Gastrocnemius medialis (tissue), 4 donors: ENCODE measurements at places on chromosomes 6 and 20.

- no peak for DNase-seq
Measured at GRCh38 chr6:43434001-43434840, 6.9 kb downstream of the ABCC10 start.

GRCh38 chr20:46893877-46894578, 615 bp upstream of the EYA2 start:
- no peak for DNase-seq

DNA sequence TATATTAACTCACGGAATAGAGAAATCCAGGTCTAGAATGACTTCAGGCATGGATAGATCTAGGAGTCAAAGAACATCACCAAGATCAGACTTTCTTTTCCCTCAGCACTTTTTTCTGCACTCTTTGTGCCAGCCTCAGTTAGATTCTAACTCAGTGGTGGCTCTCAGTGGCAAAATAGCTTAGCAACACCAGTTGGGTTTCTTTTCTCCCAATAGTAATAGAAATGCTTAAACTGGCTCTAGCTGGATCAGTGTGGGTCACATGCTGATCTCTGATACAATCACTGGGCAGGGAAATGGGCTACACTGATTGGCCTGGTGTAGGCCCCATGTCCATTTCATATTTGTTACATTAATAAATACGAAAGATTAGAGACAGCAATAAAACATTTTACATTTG, 44.2 kb upstream of the ARFGEF2 start:
- no peak for DNase-seq

- no peak for DNase-seq
Measured at GRCh38 chr6:97535800-97536199, 252.8 kb upstream of the MMS22L start.
